Stimulated activated CD4-positive, alpha-beta T cell treated with anti-CD3 and anti-CD28 coated beads, Interleukin-2, amount 100 ng/mL, for 4 hours (primary cell): ENCODE measurements at places on chromosomes 7 and 10.
A peak's percentile ranks its signal among the peaks of the same experiment; 100 is the strongest.

DNA sequence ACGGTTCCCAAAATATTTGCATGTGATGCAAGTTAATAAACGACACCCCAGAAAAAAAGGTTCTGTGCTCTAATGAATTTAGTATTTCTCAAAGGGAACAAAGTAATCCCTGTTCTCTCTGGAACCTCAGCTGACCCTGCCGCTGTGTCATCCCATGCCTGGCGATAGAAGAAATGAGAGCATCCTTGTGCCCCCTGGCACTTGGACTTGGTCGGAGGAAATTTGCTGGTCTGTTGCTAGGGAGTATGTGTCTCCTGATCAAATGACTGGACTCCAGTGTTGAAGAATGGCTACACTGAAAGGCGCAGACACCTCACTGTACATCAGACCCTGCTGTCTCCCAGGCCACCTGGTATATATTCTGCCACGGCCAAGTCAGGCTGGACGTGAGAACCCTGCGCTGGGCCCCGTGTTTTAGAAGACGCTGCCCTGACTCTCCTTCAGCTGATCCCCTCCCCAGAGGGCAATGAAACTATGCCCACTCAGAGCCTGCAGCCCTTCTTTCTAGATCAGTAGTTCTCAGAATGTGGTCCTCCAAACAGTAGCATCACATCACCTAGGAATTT lies 67.2 kb downstream of the THNSL1 start:
- no peak for DNase-seq

DNA sequence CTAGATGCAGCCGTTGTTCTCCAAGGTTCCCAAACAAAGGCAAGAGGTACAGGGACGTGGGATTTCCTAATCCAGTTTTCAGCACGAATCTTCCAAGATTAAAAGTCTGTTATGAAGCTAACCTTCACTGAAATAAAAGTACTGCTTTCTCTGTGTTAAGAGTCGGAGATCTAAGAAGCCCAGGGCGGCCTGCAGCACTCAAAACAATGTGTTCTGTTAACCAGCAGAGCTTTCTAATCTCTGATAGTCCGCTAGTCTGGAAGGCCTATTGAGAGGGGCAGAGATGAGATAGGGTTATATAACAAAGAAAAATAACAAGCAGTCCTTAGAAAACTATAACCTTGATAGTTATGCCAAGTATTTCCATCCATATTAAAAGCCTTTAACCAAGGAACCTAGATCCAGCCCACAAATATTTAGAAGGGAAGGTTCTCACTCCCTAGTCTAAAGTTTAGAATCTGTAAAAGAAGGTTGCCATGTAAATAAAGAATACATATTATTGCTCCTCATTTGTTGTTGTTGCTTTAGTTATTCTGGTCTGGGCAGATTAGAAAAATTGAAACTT lies 106.3 kb upstream of the SVIL start:
- no peak for DNase-seq

DNA sequence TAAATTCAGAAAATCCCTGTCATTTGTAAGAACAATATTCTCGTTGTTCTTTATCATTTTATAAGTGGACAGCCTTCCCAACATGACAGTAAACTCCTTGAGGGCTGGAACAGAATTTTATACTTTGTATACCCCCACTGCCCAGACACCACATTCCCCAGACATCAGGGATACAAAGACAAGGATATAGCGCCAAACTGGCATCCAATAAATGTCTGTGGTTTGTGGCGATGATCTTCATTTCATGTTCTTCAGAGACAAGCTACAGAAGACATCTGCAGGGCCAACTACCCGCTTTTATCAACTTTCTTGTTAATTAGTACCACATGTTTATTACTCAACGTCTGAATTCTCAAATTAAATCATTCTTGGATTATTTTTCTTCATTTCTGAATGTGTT lies 155.9 kb downstream of the ATE1 start:
- DNase-seq = no peak

DNA sequence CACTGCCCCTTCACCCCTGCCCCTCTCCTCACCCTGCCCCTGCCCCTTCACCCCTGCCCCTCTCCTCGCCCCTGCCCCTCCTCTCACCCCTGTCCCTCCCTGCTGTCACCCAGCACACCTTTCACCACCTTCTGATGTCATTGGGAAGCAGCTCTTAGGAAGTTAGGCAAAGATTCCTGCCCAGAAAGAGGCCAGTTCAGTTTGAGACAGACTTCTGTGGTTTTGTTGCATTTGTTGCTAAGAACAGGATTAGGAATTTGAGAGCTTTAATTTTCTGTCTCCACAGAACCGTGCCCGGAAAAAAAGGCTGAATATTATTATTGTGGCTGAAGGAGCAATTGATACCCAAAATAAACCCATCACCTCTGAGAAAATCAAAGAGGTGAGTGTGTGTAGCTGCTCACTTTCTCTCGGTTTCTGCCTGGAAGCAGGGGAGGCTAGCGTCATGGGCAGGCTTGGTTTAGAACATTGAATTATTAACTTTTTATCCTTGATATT lies 39.6 kb downstream of the PFKP start:
- DNase-seq = no peak

- DNase-seq = no peak
Observed at GRCh38 chr7:155583636-155584035, 37.3 kb upstream of the CNPY1 start.

GRCh38 chr10:35184527-35185171 lies 58.0 kb downstream of the CREM start:
- DNase-seq = no peak

- peak; percentile 2 for DNase-seq
Observed at GRCh38 chr10:63554657-63555056, 33.5 kb downstream of the REEP3 start.

- DNase-seq = no peak
Observed at GRCh38 chr7:99579281-99579955, 18.6 kb upstream of the TMEM225B start.

DNA sequence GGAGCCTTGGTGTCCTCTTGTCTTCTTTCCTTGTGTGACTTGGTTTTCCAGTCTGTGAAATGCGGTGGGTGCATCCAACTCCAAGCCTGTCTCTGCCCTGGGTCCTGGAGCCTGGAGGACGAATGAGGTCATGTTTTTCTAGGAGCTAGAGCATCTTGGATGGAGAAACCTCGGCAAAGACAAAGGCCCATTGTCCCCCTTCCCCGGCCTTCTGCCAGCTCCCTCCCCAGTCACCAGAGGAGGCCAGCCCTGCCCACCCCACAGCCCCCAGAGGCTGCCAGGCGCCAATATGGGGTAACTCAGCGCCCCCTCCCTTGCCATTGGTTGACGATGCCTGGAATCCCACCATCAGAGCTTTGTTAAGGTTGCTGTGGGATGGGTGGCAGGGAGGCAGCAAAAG lies 40.4 kb downstream of the KCTD7 start:
- DNase-seq = no peak

DNA sequence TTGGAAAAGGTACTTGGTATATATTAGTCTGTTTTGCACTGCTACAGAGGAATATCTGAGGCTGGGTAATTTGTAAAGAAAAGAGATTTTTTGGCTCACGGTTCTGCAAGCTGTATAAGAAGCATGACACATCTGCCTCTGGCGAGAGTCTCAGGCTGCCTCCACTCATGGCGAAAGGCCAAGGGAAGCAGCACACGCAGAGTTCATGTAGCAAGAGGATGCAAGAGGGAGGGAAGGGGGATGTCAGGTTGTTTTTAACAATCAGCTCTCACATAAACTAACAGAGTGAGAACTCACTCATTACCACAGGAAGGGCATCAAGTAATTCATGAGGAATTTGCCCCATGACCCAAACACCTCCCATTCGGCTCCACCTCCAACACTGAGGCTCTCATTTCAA lies 484.8 kb upstream of the DPP6 start:
- DNase-seq = no peak

GRCh38 chr7:29484280-29484679 lies 79.4 kb upstream of the PRR15 start:
- no peak for DNase-seq

DNA sequence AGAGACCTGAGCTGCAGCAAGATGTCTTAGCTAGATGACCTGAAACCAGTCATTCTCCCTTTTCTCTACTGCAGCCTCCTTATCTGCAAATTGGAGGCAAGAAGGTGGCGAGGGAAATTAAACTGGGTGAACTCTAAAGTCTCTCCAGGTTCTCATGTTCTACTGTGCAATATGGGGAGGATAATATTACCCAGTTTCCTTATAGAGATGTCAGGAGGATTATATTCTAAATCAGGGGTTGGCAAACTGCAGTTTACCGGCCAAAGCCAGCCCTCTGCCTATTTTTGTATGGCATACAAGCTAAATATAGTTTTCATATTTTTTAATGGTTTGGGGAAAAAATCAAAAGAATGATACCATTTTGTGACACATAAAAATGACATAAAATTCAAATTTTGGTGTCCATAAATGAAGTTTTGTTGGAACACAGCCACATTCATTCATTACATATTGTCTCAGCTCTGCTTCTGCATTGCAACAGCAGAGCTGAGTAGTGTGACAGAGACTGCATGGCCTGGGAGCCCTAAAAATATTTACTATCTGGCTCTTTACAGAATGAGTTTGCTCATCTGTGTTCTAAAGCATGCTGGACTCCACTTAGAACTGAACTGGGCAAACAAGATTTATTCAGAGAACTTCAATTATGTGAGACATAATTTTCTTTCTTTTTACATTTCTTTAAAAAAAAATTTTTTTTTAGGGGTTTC lies 19.2 kb upstream of the MALSU1 start:
- no peak for DNase-seq
